ENCODE measurements at places on chromosomes 2 and 18.

DNA sequence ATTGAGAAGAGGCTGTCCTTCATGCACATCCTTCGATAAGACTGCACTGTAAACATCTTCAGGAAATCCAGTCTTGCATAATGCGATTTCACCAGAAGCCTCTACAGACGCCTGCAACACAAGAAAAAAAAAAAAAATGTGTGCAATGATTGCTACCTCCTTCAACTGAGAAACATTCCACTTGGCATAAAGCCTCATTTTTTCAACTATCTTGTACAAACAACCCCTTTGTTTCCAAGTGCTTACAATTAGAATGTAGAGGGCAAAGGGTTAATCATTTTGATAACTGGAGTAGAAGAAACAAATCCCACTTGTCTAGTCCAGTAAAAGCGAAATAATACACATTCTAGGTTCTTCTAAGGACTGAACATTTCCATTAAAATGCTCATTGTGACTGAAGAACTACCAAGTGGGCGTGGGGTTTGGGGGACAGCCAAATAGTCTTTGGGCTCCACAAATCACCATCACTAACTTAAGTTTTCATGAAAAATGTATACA is 29.2 kb downstream of the CDH2 start:
- no peak for DNase-seq

DNA sequence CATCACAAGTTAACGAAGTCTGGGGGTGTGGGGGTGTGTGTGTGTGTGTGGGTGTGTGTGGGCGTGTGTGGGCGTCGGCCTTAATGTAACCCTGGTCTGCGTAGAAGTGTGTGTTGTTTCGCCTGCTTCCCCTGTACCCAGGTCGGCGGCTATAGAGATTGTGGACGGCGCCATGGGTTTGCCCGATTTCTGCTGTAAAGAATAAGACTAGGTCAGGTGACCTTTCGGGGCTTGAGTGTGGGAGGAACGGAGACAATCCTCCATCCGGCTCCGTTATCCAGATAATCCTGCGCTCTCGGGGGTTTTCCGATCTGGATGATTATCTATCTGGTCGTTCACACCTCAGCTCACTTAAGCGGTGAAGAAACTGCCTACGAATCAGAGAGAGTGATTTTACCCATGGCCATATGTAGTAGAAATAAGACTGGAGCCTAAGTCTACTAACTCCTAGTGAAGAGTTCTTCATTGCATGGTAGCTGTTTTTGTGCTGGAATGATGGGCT is 543 bp downstream of the HADHB start:
- no peak for DNase-seq

DNA sequence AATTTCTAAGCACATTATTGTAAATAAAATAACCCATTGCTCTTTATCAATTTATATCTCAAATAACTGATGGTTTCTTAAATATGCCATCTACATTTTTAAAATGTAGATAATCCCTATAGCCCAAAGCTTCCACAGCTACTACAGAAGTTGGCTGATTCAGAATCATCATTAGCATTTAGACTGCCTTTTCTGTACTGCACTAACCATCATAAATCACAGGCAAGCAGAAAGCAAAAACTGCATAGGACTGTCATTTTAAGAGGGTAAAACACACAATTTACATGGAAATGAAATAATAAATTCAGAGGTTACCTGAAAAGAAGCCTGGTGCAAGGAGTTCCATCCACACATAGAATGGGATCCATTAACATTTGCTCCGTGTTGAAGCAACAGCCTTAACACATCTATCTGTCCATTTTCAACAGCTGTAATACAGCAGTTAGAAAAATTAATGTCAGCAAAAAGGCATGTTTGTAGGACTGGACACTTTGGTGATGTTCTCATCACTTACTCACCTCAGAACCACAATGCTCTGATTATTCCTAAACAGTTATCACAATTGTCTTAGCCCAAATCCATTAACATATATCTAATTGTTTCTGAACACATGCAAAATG is 38.4 kb upstream of the CHAC2 start:
- no peak for DNase-seq

GRCh38 chr2:231146665-231147064 is 21.8 kb upstream of the HTR2B start:
- no peak for DNase-seq

GRCh38 chr2:226643030-226643945 is 156.3 kb downstream of the IRS1 start:
- DNase-seq: no peak

GRCh38 chr2:96202152-96202854 is 6.3 kb downstream of the STARD7 start:
- no peak for DNase-seq

DNA sequence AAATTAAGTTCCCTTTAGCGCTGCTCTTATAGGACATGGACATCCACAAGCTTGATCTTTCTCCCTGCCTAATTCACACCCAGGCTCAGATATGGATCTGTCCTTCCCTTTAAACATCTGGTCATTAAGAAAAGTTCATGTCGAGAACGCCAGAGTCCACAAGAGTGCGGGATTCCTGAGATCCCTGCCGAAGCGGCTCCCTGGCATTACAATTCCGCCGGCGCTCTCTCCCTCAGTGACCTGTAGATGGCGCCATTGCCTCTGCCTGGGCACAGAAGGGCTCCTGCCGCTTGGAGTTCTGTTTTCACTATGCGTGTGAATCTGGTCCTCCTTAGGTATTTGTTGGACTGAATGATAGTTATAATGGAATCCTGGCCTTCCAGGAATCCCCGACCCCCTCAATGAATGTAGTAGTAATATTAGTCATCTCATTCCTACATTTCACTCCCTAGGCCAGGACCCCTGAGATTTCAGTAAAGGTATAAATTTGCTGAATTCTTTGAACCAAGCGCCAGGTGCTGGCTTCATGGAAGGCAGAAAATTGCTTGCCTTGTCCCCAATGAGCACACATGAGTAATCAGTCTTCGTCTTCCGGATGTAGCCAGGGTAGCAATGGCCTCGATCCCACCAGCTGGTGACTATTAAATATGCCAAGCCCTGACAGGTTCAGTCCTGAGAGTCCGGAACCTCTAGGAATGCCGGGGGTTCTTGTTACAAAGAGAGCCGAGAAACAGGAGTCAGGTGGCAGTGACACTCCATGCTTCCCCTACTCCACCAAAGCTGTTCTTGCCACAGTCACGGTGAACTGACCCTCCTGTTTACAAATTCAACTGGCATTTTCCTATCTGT is 26.4 kb upstream of the CD207 start:
- peak; percentile 79 for DNase-seq

DNA sequence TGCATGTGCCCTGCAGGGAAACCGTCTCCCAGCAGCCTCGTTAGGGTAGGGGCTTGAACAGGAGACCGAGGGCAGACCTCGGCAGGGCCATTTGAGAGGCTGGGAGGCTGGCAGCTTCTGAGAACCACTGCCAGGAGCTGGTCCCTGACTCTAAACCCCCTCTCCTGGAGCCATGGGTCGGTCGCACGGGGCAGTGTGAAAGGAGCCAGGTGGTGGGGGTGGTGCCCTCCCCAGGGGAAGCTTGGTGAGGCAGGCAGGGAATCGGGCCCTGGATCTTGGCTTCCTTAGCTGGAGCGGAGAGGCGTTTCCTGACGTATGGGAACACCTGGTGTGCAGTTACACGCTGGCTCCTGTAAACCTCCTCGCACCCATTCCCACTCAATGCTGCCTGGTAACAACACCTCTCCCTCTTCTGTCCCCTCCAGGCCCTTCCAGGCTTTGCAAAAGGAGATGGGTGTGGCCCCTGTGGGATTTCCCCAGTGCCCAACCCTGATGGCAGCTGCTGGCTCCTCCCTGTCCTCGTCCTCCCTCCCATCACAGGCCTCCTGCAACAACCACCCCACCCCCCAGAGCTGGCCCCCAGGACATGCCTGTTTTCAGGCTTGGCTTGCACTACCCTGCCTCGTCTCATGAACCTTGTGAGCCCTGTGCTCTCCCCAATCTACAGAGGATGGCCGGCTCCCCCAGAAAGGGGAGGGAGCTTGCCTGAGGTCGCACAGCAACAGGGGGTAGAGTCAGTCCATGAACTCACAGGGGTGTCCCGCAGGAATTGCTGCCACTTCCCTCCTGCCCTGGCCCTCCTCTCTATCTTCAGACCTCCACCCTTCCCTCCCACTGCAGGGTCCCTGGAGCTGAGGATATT is 24.4 kb downstream of the ADRA2B start:
- DNase-seq: no peak

DNA sequence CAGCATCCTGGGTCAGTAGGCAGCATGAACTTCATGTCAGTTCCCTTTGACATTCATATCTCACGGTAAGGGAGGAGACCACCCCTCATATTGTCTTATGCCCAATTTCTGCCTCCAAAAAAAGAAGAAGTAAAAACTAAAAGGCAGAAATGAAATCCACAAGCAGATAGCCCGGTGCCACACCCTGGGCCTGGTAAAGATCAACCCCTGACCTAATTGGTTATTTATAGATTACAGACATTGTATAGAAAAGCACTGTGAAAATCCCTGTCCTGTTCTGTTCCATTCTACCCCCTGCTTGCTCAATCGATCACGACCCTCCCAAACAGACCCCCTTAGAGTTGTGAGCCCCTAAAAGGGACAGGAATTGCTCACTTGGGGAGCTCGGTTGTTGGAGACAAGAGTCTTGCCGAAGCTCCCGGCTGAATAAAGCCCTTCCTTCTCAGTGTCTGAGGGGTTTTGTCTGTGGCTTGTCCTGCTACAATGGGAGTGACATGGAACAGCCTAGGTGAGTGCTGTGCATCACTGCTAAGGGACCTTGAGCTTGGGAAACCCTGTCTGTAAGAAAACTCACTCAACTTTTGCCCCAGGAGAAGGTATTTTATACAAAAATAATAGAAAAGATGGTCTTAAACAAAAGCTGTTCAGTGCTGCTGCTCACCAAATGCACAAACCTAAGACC is 11.1 kb downstream of the NDUFV2 start:
- DNase-seq: no peak

DNA sequence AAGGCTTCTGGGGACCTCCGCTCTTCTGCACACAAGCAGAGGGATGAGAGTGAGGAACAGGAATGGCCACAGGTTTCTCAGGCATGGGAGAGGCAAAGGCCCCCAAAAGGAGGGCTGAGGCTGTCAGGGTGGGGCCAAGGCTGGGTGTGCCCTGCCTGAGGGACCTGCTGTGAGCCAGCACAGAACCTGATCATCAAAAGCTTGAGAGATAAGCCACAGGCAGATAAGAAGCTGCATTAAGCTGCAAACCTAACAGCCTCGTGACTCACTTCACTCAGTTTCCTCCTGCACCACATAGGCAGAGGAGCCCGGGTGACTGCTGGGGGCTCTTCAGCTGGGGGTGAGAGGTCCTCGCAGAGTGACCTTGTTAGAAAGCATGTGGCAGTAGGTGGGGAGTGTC is 64.5 kb upstream of the LAPTM4A start:
- no peak for DNase-seq

GRCh38 chr2:128635361-128635900 is 316.8 kb upstream of the HS6ST1 start:
- no peak for DNase-seq

GRCh38 chr2:241469746-241470145 is 38.6 kb downstream of the STK25 start:
- no peak for DNase-seq

DNA sequence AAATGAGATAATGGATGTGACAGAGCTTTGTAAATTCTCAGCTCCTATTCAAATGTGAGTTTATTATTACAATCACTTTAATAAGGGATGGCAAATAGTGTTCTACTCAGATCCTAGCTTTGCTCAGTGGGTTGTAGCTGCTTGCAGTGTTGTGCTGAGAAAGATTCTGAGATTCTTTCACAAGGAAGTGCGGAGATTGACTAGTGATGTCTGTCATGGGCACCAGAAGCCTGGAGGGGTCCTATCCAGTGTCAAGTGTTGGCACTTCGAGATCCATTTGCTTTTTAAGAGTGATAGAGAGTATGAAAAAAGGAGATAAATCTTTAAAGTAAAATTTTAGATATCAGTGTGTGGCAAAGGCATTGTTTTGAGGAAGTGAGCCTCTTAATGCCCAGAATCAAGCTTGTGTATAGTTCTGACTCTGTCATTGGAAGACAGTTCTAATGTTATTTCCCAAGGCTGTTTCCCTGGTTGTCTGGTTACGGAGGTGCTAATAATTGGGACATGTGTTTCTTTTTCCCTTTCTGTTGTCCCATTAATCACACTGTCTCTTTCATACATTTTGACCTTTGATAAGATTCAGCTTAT is 181.7 kb upstream of the SPRED2 start:
- DNase-seq: no peak

GRCh38 chr2:225379856-225380255 is 19.7 kb upstream of the NYAP2 start:
- DNase-seq: no peak

- DNase-seq: no peak
Measured at GRCh38 chr2:84654414-84654813, 138.1 kb downstream of the DNAH6 start.

DNA sequence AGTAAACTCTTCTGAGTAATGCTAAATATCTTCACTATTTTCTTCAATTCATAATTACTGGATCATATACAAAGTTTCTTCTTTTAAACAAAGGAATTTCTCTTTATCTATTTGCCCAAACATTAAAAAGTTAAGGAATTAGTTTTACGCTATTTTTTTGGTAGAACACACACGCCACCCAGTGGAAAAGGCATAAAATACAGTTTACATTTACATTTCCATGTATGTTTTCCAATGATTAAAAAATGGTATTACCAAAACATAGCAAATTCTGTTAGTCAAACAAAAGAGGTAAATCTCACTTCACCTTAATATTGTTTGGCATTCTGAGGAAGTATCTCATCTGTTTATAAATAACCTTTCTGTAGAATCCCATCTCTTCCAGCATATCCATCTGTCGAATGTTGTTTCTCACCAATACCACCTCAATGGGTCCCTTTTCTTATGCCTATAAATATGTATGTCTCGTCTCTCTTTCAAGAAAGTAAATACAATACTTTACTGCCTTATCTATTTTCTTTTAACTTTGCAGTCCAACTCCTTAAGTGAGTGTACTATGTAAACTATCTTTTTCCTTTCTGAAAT is 7.2 kb downstream of the BOLL start:
- DNase-seq: peak; percentile 45

GRCh38 chr2:109452318-109453305 is 161.2 kb downstream of the SEPTIN10 start:
- no peak for DNase-seq

DNA sequence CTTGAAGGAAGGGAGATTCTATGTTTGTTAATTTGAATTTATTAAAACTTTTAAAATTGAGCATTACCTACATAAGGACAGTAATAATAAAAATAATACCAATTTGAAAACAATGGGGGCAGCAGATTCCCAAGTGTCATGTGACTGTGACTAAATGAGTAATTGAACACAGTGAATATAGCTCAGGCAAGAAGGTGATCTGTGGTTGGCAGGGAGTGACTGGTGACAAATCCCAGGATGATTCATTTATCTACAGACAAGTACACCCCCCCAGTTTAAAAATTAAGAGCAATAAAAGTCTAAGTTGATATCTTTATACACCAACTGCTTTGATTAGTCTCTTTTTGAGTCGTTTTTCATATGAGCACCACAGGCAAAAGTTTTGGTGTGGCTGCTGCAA is 299.5 kb downstream of the ARHGAP15 start:
- DNase-seq: no peak

- peak; percentile 13 for DNase-seq
Measured at GRCh38 chr18:51266773-51267172, 69.3 kb upstream of the MEX3C start.

DNA sequence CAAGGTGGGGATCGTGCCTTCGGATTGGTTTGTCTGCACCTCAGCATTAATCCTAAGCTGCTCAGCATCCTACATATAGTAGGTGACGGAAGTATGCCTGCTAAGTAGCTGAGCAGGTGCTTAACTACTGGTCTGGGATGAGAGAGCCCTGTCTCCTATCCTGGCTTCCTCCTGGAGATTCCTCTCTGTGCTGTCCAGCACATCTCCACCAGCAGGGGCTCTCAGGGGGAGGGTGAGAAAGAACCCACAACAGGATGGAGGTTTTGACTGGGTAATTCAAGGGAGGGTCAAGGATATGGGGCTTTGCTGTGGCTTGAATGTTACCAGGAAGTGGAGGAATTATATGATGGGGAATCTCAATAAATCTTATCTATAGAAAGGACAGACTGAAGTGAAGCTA is 45.4 kb upstream of the KIF5C start:
- no peak for DNase-seq

All from NCI-H460 (cell line).